Activated T-cell treated with anti-CD3 and anti-CD28 coated beads, Interleukin-2, amount 50 U/mL, for 72 hours (primary cell): ENCODE measurements at places on chromosomes 16 and 17.

GRCh38 chr17:61458000-61458399 lies 5.8 kb downstream of the TBX4 start:
- DNase-seq, result no peak

- no peak for DNase-seq
Observed at GRCh38 chr16:82059983-82060421, 24.9 kb downstream of the HSD17B2 start.

GRCh38 chr17:3660311-3660891 lies 8.0 kb downstream of the TAX1BP3 start:
- DNase-seq, result no peak

- no peak for DNase-seq
Observed at GRCh38 chr17:77193653-77194052, 52.9 kb downstream of the SEC14L1 start.

DNA sequence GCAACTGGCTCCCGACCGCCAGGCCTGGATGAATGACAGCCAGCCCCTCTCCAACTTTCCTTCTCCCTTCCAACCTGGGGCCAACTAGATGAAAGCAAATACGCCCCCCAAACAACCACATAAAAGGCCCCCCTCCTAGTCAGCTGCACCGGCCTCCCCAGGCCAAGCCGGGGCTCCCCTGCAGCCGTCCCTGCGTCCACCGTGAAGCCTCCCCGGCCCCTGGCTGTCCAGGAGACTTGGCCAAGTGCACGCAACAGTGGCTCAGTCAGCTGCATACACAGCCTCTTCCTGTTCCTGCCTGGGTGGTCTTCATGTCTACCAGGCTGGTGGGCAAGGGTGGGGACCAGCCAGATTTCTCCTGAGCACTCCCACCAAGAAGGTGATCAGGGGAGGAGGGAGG lies 16.0 kb downstream of the DNAH17 start:
- DNase-seq, result no peak

DNA sequence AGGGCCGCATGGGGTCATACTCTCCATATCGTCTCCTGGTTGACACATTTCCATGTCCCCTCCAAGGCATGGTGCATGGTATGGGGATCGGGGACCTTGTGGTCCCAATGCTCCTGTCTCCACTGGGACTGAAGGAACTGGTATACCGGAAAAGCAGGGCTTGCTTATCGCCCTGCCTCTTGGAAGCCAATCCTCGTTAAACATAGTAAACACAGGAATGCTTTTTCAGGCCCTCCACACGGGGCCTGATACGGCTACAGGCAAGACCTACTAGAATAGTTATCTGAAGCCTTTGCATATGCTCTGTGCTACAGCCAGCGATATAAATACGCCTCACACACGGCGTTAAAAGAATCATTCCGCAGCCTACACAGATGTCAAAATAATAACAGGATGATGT lies 159.5 kb downstream of the SHISA9 start:
- no peak for DNase-seq

DNA sequence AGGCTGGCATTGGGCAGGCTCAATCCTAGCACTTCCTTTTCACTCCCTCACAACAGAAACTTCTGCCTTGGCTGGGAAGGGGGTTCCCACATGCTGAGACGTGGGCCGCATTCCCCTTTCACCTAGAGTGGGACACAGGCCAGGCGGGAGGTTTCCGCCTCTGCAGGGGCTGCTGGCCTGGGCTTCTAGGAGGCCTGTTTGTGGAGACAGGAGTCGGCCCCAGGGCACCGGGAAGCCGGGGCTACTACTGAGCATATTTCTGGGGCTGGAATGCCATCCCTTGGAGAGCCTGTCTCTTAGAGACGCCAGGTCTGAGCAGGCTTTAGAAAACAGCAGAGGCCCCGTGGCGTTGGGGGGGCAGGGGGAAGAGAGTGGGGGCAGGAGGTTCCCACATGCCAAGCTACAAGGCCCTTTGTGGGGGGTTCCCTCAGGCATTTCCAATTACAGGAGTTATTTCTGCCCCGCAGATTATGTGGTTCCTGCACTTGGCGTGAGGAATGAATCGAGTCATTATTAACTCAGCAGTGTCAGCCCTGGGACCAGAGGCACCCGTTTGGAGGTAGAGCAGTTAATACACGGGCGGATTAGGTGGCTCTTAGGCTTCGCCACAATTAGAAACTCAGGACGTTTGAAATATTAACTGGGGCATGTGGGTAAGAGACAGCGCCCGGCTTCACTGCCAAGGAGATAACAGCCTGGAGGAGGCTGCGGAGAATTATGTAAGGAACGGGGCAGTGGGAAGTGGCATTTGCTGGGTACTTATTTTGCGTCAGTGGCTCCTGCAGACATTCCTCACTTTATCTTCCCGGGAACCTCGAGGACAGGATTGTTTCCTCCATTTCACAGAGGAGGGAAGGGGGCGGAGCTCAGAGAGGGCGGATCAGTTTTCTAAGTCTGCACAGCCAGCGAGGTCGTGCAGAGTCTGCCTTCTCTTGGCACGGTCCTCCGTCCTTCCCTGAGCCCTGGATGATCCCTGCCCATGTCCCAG lies 162.5 kb downstream of the MAF start:
- DNase-seq, result no peak
